Activated CD8-positive, alpha-beta T cell treated with anti-CD3 and anti-CD28 coated beads for 36 hours (primary cell): ENCODE measurements at places on chromosomes 3 and 15. TPM values are rescaled to one million over a fixed set of nuclear protein-coding genes. Genes with fewer than 3 reads are reported as not detected.

DNA sequence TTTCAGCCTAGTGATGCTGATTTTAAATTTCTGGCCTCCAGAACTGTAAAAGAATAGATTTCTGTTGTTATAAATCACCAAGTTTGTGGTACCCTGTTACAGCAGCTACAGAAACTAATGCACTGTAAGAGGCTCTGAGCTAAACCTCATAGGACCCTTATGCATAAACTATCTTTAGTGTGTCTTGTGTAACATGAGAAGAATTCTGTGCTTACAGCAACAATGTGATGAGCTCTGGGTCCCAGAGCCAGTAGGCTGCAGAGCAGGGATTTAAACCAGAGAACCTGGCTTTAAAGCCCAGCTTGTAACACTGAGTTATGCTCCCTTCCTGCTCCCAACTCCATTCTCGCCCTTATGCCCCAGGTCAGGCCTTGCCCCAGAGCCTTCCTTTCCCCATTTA lies 113.1 kb downstream of the THSD4 start:
- no peak for DNase-seq

- DNase-seq: no peak
Measured at GRCh38 chr3:123853686-123854372, 30.3 kb downstream of the MYLK start.

DNA sequence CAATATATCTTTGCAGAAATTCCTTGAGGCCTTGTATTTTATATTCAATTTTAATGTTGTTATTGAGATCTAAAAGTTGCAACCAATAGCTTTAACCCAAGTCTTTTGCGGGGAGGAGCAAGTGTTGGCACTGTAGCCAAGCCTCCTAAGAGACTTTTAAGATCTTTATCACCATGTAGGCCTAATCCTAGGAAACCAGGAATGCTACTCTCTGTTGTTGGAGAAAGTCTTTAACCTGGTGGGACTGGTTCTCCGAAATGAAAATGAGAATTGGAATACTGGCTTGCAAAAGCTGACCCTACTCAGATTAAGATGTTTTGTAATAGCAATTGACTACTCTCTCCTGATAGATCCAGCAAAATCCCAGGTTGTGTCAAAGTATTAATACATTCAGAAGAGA lies 25.8 kb downstream of the SHC4 start:
- DNase-seq: no peak

DNA sequence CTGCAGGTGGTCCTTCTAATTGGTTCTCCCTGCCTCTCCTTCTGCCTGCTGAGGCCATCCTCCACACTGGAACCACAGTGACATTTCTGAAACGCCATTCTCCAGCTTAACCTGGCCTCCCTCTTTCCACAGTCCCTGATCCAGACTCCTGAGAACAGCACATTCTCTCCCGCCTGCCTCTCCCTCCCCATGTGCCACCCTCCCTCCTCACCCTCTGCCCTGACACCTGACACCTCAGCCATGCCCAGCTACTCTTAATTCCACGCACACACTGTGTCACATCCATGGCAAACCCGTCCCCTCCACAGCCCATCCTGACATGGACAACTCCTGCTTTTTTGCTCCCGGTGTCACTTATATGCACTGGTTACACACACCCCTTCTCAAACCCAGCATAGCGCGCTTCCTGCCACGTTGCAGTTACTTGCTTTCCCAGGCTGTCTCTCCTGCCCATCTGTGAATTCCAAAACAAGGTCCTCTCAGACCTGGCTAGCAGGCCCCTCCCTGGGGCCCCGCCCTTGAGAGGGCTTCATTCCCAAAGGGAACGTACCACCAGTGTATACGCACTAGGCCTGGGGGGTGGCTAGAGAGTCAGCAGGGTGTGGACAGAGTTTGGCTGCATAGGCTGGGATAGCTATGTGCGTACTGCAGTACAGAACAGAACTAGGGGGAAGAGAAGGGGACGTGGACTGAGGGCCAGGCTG lies 92.7 kb upstream of the BLM start:
- DNase-seq: no peak

FMN1 gene
- total RNA-seq: not detected

GRM7 gene
- total RNA-seq: not detected

ZNF80 gene
- 2.3 TPM for total RNA-seq

ZNF660 gene
- total RNA-seq: 1.2 TPM

RASL12 gene
- total RNA-seq: not detected
